Renal pelvis (tissue), 12 donors: ENCODE measurements at places on chromosomes 3 and 15. TPM values are rescaled to one million over a fixed set of nuclear protein-coding genes. Genes with fewer than 3 reads are reported as not detected.
A peak's percentile ranks its signal among the peaks of the same experiment; 100 is the strongest.

- DNase-seq = no peak
Measured at GRCh38 chr3:31743331-31744089, 210.8 kb downstream of the STT3B start.

SAXO2 gene
- polyA plus RNA-seq = 9.3 TPM

TCAIM gene
- 45.3 TPM for polyA plus RNA-seq

RBP2 gene
- 0.58 TPM for polyA plus RNA-seq

PAQR9 gene
- polyA plus RNA-seq = 0.68 TPM

DNA sequence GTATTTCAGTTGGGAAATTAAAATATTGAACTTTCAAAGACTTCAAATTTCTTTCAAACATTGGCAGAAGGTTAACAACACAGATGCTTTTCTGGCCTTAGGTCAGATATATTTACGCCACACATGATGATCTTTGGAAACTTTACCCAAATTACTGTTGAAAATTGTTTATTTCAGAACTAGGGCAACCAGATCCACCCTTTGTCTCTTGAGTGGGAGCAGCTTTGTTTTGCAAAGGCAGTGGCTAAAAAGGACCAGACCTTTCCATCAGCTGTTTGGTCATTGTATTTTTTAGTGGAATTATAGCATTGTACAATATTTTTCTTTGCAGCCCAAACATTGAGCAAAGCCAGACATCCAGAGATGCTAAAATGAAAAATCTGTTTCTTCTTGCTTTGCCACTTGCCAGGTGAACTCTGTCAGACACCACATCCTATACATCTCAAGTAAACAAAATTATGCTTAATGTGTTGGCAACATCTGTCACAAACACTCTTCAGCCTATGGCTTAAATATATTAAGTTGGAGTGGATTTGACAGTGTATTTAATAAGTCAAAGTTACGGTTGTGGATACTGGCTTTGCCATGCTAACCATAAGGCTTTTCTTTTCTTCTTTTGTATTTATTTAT, 651.9 kb downstream of the RBMS3 start:
- DNase-seq = no peak

- no peak for DNase-seq
Measured at GRCh38 chr3:127491909-127492308, 98.6 kb downstream of the TPRA1 start.

DNA sequence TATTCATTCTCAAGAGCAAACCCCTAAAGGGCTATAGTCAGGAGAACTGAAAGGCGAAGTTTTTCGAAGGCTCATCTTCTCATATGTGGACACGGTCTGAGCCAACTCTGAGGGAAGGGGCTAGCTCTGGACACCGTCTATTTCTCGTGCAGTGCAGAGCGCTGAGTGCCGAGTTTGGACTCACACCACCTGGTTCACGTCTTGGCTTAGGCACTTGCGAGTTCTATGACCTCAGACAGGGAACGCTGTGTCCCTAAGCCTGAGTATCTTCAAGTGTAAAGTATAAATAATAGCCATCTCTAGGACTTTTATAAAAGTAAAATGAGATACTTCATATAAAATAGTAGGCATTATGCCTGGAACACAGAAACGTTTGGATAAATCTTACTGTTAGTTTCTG, 223.7 kb downstream of the FMN1 start:
- DNase-seq = no peak

P2RY14 gene
- 0.60 TPM for polyA plus RNA-seq

C2CD4B gene
- polyA plus RNA-seq = 0.88 TPM

GRCh38 chr3:64185436-64185835, 39.8 kb downstream of the PRICKLE2 start:
- no peak for DNase-seq

GRCh38 chr3:51709675-51710074, 2.8 kb downstream of the GRM2 start:
- no peak for DNase-seq

MKRN2OS gene
- polyA plus RNA-seq = 0.74 TPM

GRCh38 chr3:66265649-66266048, 44.8 kb downstream of the SLC25A26 start:
- no peak for DNase-seq

DNA sequence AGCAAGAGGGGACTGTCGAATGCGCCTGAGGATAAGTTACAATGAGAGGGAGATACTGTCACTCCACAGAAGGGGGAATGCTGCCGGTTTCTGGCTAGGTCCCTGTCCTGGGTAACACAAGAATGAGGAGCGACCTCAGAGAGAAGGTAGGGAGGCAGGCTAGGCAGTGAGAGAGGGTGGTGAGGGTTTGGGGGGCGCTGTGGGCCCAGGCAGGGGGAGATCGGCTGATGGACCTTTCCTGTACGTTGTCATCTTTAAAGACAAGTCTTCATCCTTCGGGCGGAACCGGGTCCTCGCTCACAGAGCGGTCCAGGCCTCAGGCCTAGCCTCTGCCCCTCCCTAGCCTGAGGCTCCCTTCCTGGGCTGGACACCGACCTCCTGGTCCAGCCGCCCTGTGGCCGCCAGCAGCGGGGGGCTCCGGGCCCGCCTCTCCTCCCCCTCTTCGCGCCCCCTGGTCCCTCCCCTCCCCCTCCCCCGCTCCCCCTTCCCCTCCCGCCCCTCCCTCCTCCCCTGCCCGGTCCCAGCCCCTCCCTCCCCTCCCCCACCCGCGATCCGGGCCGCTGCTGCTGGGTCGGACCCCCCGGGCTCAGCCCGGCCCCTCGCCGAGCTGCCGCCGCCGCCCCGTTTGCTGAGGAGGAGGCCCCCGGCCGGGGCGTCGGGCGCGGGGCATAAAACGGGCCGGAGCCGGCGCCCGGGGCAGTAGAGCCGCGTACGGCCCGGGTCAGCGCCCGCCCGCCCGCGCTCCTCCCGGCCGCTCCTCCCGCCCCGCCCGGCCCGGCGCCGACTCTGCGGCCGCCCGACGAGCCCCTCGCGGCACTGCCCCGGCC, at the start of gene CHRD:
CHRD (plus strand) TSS at position 697 of the 827 bp plus-strand sequence. CDS start 265 bp downstream, outside the sequence.
- no peak for DNase-seq

SIDT1 gene
- polyA plus RNA-seq = 2.1 TPM

GUCA1C gene
- not detected for polyA plus RNA-seq

- DNase-seq = no peak
Measured at GRCh38 chr3:141939759-141940158, 63.3 kb downstream of the ATP1B3 start.

DNA sequence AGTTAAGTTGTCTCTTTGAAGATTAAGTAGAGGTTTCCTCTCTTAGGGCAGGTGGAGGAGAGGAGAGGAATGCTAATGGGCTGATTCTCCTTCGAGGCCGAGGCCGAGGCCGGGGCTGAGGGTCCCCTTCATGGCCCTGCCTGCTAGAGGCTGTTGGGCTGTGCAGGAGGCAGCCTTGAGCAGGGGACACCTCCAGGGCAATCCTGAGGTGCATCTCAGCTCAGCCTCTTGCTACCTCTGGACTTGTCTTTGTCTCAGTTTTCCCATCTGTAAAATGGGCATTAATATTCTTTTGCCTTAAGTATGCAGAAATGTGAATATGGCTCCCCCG, 97.7 kb upstream of the PRR20G start:
- no peak for DNase-seq

GRCh38 chr3:86938416-86939105, 52.4 kb downstream of the VGLL3 start:
- no peak for DNase-seq

RIOX2 gene
- polyA plus RNA-seq = 35.7 TPM

PRKCD gene
- polyA plus RNA-seq = 22.2 TPM

GRCh38 chr3:143586576-143586975, 261.7 kb downstream of the SLC9A9 start:
- no peak for DNase-seq

DNA sequence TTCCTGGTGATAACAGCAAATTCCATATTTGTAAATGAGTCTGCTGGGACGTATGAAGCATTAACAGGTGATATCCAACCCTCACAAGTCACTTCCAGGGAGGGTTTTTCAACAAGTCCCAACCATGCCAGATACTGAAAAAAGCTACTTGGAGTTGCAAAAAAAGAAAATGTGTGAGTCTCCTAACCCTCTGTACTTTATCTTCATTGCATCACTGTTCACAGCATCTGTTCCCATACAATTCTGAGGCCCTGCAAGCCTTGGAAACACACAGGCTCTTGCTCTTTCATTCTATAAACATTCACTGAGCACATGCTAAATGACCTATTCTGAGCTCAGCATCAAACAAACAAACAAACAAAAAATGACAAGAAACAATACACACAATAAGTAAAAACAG, 120.8 kb downstream of the RFTN1 start:
- DNase-seq = no peak

- no peak for DNase-seq
Measured at GRCh38 chr3:126063358-126063965, 20.5 kb downstream of the SLC41A3 start.

- DNase-seq = no peak
Measured at GRCh38 chr15:31508656-31509055, 182.0 kb downstream of the KLF13 start.

DNA sequence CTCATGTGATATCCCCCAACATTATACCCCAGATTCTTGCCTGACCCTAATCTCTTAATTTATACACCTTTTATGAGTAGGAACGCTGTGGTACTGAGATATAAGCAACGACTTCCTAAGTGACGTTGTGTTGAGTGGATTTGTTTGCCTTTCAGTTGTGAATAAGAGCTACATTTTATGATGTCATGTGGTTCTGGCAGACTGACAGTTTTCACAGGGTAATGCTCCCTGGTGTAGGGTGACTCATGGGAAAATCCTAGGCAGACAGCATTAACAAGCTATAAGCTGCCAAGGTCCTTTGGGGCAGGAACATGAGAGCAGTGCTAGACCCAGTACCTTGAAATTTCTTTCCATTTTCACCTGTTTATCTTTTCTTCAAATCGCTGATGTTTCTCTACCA, 11.2 kb downstream of the C3orf52 start:
- DNase-seq = no peak

- no peak for DNase-seq
Measured at GRCh38 chr15:23763021-23763420, 75.9 kb upstream of the NDN start.

DNA sequence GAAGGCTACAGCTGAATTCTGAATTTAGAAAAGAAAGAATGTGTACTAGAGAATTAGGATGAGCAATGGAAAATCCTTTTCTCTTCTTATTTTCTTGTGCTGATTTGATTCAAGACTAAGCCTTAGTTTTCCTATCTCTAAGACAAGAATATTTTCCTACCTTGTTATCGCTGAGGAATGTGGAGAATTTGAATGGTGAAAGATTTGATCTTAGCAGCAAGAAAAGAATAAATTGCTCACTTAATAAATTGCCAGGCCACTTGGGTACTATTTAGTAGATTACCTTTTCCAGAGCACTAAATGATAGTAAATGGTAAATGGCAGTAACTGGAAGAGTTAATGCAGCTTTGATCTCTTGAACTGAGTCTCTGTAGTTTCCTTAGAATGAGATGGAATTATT, 145.7 kb upstream of the MEIS2 start:
- no peak for DNase-seq

DNA sequence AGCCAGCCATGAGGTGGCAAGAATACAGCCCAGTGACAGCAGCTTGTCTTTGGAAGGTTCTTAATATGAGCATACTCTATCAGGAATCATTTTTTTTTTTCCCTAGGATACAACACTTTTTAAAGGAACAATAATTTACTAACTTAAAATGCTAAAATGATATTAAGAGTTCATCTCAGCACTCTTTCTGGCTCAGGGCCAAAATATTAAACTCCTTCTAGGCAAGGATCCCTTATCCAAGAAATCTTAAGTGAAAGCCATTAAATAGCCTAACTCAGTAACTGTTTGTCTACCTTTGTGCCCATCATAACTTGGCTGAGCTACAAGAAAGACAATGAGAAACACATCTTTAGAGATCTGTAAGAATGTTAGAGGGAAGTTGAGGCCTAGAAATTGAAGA, 529.5 kb upstream of the TGFBR2 start:
- DNase-seq = no peak

- DNase-seq = no peak
Measured at GRCh38 chr3:58254144-58254543, 16.6 kb downstream of the ABHD6 start.

DNA sequence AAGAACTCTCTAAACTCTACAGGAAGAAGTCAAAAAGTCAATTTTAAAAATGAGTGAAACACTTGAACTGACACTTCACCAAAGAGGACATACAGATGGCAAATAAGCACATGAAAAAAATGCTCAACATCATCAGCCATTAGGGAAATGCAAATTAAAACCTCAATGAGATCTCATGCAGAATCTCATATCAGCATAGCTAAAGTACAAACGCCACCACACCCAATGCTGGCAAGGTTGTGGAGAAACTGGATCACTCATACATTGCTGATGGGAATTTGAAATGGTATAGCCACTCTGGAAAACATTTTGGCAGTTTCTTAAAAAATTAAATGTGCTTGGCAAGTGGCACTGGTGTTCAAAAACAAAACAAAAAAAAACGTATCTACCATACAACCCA, 34.2 kb downstream of the MEGF11 start:
- no peak for DNase-seq

DNA sequence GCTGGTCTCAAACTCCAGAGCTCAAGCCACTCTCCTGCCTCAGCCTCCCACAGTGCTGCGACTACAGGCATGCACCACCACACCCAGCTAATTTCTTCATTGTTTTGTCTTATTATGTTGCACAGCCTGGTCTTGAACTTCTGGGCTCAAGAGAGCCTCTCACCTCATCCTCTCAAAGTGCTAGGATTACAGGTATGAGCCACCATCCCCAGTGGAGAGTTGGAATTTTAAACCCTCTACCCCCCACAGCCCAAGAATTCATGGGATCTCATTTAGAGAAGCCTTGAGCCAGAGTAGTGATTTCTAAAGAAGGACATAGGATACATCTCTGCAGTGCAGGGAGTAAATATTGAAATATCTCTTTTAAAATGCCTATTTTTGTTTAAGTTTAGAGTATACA, 221.1 kb downstream of the CACNA2D3 start:
- no peak for DNase-seq

DNA sequence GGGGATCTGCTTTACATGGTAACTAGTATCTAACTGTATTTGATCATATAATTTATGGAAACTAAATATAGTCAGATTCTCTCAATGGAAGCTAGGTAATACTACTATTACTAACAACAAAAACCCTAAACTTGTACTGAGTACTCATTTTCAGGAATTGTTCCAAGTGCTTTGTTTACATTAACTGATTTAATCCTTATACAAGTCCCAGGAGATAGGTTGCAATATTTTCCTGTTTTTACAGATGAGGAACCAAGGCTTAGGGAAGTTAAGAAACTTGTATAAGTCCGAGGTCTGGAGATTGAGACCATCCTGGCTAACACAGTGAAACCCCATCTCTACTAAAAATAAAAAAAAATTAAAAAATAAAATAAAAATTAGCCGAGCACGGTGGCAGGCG, 7.5 kb upstream of the MTHFS start:
- DNase-seq = no peak

DNA sequence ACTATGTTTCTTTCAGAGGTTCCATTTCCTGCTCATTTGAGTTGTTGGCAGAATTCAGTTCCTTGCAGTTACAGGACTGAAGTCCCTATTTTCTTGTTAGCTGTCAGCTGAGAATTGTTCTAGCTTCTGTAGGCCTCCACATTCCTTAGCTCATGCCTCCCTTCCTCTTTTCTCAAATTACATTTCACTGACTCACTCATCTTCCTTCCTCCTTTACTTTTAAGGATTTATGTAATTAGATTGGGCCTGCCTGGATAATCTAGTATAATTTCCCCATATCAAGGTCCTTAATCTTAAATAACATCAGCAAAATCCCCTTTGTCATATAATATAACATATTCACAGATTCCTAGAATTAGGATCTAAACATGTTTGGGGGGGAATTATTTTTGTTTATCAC, 40.6 kb upstream of the RBMS3 start:
- DNase-seq = no peak

- peak; percentile 23 for DNase-seq
Measured at GRCh38 chr3:80285388-80285787, 517.6 kb upstream of the ROBO1 start.
